Mucosa of descending colon (tissue), 3 donors: ENCODE measurements at places on chromosomes 11 and 22. TPM values are rescaled to one million over a fixed set of nuclear protein-coding genes. Genes with fewer than 3 reads are reported as not detected.
A peak's percentile ranks its signal among the peaks of the same experiment; 100 is the strongest.

DNA sequence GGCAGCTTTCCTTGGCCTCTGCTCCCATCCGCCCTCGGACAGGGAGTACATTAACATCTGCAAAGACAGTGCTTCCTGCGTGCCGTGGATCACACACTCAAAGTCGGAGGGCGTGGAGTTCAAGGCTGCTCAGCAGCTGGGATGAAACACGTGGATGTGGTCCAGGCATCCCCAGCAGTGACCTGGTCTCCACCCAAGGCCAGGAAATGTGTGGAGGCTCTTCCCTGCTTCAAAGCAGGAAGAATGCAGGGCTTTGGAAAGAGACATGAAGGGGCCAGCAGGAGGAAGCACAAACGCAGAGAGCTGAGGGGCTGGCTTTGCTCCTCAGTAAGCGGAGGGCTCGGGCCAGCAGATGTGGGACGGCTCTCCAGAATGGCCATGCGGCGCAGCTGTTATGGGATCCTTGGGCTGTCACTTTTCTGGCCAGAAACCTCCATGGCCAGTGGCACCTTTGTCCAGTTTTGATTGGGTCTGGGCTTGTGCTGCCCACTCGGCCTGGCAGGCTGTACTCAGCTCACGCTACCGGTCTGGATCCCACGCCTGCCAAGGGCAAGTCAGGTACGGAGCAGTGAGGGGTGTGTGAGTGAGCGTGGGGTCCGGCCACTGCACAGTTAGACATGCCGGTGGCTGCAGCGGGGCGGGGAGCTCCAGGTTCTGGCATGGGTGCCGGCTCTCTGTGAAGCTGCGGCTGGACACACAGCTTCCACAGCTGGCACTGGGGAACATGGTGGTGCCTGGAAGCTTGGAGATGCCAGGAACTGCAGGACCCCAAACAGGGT is 438.0 kb downstream of the TBC1D22A start:
- DNase-seq: no peak

- DNase-seq: peak; percentile 80
Observed at GRCh38 chr22:22810018-22810427, 77.6 kb upstream of the IGLL5 start.

DNA sequence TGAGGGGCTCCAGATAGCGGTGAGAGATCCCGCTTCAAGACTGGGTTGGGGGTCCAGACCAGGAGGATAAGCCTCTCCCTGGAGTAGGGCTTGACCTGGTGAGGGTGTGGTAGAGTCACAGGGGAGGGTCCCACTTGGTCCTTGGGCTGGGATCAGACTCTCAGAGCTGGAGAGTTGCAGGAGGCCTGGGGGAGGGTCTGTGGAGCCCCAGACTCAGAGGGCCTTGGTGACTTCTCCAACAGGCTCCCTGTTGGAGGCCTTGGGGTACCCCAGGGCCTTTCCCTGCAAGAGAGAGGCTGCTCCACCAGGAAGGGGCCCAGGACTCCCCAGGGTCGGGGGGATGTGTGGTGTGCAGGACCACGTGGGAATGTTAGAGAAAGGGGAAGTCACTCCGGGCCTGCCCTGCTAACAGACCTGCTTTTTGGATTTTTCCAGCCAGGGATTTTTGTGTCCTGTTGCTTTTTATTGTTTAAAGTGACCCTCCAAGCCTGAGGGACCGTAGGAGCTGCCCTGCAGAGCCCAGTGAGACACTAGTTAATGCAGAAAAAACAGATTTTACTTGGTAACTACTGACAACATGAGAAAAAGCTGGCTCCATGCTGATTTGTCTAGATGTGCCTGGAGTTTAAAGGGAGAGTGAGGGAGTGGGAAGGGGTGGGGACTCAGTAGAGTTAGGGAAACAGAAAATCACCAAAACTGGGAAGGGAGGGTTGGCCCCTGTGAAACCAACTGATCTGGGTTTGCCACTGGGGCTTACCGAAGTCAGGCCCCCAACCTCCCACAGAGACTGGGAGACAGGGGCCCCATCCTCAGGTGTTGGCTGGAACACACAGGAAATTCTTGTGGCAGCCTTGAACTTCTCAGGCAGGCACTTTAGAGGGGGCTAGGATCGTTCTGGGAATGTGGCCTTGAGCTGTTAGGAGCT is 801 bp upstream of the TXNRD2 start:
- DNase-seq: peak; percentile 47

The APOA5 gene
- total RNA-seq: not detected

GRCh38 chr22:50544078-50544745 is 1.5 kb upstream of the KLHDC7B start:
- peak; percentile 92 for DNase-seq

DNA sequence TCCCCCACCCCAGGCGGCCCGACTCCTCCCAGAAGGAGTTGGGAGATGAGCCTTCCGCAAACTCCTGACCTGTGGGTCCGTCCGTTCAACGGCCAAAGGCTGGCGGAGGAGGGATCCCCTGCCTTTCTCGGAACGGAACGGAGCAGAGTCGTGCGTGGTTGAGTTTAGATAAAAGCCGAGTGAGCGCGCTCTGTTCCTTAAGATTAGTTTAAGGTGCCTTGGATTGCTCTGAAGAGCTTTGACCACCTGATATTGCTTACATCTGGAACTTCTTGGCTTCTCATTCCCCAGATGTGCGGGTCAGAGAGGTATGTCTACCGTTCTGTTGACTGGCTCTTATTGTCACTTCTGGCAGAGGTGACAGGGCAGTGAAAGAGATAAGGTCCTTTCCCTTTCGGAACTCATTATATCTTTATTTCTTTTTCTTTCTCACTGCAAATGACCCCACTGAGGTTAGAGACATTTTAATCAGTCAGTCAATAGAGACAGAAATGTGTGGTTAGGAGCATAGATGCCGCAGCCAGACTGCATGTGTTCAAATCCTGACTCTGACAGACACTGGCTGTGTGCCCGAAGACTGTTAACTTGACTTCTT is at the start of gene TRIM6:
TSS of gene TRIM6 (plus strand) at position 31 of the 595 bp plus-strand sequence. CDS start at position 292, 261 bp downstream.
- DNase-seq: peak; percentile 43

The SLC6A5 gene
- not detected for total RNA-seq

DNA sequence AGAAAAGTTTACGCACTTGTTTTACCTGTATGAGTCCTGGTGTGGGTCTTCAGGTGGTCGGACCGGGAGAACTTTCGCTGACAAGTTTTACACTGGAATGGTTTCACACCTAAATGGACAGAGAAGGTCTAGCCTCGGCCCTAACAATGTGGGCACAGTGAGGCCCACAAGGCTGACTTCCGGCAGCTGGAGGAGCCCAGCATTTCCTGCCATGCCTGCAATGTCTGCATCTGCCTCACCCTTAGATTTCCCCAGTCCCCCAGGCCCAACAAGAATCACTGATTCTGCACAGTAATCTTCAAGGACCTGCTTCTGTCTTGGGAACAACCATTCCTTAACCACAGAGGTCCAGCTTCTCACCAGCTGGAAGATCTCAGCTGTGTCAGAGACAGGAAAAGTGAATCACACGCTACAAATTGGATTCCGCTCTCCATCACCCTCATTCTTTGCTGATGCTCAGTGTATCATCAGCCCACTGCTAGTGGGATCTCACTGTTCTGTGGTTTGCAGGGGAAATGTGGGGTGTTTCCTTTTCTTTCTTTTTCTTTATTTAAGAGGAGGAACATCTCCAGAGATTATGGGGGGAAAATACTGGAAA is 43.3 kb downstream of the WT1 start:
- no peak for DNase-seq

DNA sequence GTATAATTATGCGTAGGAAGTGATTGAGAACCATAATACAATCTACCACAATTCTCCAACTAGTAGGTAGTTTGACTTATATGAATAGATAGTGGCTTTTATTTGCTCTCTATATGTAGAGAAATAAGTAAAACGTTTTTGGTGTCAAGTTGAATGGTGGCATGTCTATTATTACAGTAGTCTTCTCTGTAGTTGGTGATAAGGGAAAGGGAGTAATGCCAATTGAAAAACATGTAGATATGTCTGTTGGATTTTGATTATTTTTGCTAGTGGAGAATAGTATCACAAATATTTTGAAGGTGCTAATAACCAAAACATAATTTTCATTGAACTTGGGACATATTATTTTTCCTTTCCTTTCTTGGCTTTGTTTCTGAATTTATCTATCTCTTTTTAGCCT is 17.5 kb downstream of the FBXO7 start:
- no peak for DNase-seq

The ZNRD2 gene
- 21.0 TPM for total RNA-seq

The CST6 gene
- total RNA-seq: not detected

The TMEM135 gene
- 37.6 TPM for total RNA-seq

GRCh38 chr11:117180661-117181585 is 2.4 kb downstream of the SIDT2 start:
- DNase-seq: peak; percentile 83

DNA sequence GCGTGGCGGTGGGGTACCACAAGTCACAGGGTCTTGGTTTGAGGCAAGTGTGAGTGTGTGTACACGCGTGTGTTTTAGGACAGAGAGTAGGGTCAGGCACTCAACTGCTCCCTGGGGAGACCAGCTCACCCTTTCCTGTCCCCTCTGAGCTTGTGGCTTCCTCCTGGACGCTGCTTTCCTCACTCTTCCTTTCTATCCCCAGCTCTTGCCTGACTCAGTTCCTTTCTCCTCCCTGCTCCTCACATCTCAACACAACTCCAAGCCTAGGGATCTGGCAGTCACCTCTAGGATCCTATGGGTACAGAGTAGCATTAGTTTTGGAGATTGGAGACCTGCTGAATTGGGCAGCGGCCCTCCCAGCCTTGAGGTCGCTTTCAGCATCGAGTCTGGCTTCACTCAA is 4.1 kb downstream of the CLCF1 start:
- DNase-seq: no peak

GRCh38 chr11:32154275-32154674 is 63.4 kb downstream of the RCN1 start:
- DNase-seq: no peak

The C22orf15 gene
- total RNA-seq: not detected
